ENCODE measurements at places on chromosomes 1 and 21. TPM values are rescaled to one million over a fixed set of nuclear protein-coding genes. Genes with fewer than 3 reads are reported as not detected.

DNA sequence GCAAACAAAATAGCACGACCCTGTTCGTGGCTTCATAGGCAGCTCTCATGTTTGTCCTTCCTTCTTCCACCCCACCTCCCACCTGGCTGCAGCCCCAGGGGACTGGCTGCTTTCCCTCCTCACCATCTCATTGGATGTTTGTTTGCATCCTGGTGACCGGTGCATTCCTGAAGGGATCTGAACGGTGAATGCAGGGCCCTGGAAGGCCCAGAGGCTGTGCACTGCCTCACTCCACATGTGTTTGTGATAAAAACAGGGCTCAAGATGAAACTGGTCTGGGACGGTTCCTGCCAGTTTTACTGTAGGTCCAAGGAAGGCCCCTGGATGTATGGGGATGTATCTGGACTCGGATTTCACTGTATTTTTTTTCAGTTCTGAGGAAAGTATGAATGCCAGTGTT lies 42.8 kb downstream of the CNN3 start:
- peak overlapping the region; percentile 74 for H3K27ac ChIP-seq
- H3K27me3 ChIP-seq: no peaks in the 10 kb centered on the region
- H3K4me3 ChIP-seq: no peak overlapping the region
- DNase-seq: peak; percentile 86

DNA sequence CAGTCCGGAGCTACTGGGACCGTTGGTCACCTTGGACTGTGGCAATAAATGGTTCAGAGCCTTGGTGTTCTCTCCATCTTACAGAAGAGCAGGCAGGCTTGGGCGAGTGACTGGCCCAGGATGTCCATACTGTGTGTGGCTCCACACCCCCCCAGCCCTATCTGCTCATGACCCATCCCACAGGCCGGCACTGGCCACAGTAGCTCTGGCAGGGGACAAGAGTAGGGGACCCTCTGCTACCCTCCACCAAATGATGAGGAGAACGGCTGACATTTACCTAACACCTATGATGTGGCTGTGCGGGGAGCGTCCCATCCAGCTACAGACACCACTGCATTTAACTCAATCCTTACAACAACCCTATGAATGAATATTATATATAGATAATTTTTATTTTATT lies 13.3 kb downstream of the LDLRAD2 start:
- H3K36me3 ChIP-seq: peaks cover 9% of the 10 kb centered on the region
- DNase-seq: no peak
- no peak overlapping the region for H3K4me3 ChIP-seq
- H3K27ac ChIP-seq: no peak overlapping the region
- H3K27me3 ChIP-seq: no peaks in the 10 kb centered on the region

DNA sequence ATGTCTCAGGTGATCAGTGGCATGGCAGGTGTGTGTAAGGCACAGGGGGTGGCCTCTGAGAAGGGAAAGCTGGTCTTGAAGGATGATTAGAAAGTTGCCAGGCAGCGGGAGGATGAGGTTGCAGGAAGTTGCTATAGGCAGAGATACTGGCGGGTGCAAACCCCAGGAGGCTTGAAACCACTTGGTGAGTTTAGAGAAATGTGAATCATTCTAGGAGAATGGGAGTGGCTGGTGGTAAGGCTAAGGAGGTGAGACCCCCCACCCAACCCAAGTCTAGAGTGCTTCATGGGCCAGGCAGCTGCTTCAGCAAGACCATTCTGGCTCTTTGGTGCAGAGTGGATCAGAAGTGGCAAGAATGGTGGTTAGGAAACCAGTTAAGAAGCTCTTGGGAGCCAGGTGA lies 9.0 kb downstream of the SH2D2A start:
- H3K4me1 ChIP-seq: no peaks in the 10 kb centered on the region
- H3K36me3 ChIP-seq: no peaks in the 10 kb centered on the region
- no peak overlapping the region for H3K4me3 ChIP-seq
- no peaks in the 10 kb centered on the region for H3K27me3 ChIP-seq
- no peak for DNase-seq
- no peak overlapping the region for H3K27ac ChIP-seq

- H3K27me3 ChIP-seq: no peaks in the 10 kb centered on the region
- no peaks in the 10 kb centered on the region for H3K36me3 ChIP-seq
- H3K4me1 ChIP-seq: no peaks in the 10 kb centered on the region
- no peak overlapping the region for H3K4me3 ChIP-seq
Measured at GRCh38 chr21:40516335-40516734, 330.6 kb downstream of the DSCAM start.

DNA sequence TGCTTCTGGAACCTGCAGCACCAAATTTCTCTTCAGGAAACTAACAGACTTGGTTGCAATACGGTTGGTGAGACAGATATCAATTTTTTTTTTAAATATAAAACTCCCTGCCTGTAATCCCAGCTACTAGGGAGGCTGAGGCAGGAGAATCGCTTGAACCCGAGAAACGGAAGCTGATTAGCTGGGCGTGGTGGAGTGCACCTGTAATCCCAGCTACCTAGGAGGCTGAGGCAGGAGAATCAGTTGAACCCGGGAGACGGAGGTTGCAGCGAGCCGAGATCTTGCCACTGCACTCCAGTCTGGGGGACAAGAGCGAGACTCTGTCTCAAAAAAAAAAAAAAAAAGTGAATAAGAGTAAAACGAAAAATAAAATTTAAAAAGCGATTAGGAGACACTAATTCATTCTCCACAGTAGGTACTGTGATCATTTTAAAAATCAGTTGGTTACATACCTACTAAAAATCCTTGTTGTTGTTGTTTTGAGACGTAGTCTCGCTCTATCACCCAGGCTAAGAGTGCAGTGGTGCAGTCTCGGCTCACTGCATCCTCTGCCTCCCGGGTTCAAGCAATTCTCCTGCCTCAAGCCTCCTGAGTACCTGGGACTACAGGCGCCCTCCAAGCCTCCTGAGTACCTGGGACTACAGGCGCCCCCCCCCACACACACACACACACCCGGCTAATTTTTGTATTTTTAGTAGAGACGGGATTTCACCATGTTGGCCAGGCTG lies 796 bp upstream of the RBM8A start:
- DNase-seq: no peak
- peaks cover 3% of the 10 kb centered on the region for H3K4me1 ChIP-seq
- peaks cover 6% of the 10 kb centered on the region for H3K36me3 ChIP-seq
- H3K27me3 ChIP-seq: no peaks in the 10 kb centered on the region
- H3K27ac ChIP-seq: peak overlapping the region; percentile 99

DNA sequence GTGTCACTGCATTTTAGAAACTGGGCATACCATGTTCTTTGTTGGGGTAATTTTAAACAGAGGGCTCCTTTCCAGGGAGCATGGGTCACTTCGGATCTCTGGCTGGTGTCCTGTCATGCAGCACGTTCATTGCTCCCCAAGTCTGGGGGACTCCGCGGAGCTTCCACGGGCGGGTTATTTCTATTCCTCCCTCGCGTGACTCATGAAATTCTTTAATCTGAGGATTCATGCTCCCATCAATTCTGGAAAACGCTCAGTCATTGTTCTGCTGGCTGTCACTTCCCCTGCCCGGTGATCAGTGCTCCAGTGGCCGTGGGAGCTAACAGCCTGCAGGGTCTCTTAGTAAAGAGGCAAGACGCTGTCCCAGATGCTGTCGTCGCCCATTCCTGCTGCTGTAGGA lies 28.1 kb downstream of the CFAP74 start:
- H3K36me3 ChIP-seq: no peaks in the 10 kb centered on the region
- H3K4me3 ChIP-seq: no peak overlapping the region
- DNase-seq: no peak
- no peaks in the 10 kb centered on the region for H3K4me1 ChIP-seq
- H3K27me3 ChIP-seq: no peaks in the 10 kb centered on the region
- H3K27ac ChIP-seq: no peak overlapping the region

GRCh38 chr1:171265686-171266085 lies 17.4 kb downstream of the FMO1 start:
- no peak overlapping the region for H3K4me3 ChIP-seq
- H3K4me1 ChIP-seq: no peaks in the 10 kb centered on the region
- DNase-seq: no peak
- H3K27me3 ChIP-seq: no peaks in the 10 kb centered on the region
- H3K36me3 ChIP-seq: no peaks in the 10 kb centered on the region

GRCh38 chr1:16443975-16444770 lies 3.6 kb downstream of the NECAP2 start:
- DNase-seq: no peak
- H3K27ac ChIP-seq: no peak overlapping the region
- no peak overlapping the region for H3K4me3 ChIP-seq
- no peaks in the 10 kb centered on the region for H3K27me3 ChIP-seq
- no peaks in the 10 kb centered on the region for H3K4me1 ChIP-seq

DNA sequence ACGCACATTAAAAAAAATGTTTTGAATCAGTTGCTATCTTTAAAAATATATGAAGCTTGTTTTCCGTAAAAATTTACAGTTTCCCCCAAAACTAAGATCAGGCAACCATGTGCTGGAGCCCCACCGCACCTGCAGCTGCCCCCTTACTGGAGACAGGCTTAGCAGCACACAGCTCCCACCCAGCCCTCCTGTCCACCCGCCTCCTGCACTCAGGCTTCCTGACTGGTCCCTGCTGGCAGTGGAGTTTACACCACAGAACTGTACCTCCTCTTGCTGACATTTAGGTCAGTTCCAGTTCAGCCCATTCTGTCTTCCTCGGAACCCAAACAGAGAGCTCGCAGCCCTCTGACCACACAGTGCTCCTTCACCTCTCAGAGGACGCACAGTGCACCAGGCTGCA lies 2.1 kb downstream of the GPR161 start:
- no peaks in the 10 kb centered on the region for H3K27me3 ChIP-seq
- H3K36me3 ChIP-seq: no peaks in the 10 kb centered on the region
- no peak overlapping the region for H3K4me3 ChIP-seq
- no peak overlapping the region for H3K27ac ChIP-seq
- peaks cover 5% of the 10 kb centered on the region for H3K4me1 ChIP-seq

DNA sequence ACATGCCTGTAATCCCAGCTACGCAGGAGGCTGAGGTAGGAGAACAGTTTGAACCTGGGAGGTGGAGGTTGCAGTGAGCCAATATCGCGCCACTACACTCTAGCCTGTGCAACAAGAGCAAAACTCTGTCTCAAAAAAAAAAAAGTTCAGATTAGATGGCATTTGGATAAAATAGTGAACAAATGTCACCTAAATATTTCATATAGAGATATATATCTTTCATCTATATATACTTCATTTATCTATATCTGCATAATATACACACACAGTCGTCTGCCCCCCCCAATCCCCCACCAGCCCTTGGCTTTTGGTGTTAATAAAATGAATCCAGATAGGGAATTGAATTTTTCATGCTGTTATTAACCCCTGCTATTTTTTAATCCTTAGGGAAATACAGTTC lies 5.0 kb downstream of the PPP1R15B start:
- peaks cover 3% of the 10 kb centered on the region for H3K4me1 ChIP-seq
- H3K4me3 ChIP-seq: peak overlapping the region; percentile 98
- no peaks in the 10 kb centered on the region for H3K27me3 ChIP-seq
- DNase-seq: no peak
- peaks cover 4% of the 10 kb centered on the region for H3K36me3 ChIP-seq
- no peak overlapping the region for H3K27ac ChIP-seq

GRCh38 chr1:11985851-11986250 lies 5.6 kb downstream of the MFN2 start:
- no peaks in the 10 kb centered on the region for H3K27me3 ChIP-seq
- DNase-seq: no peak
- no peak overlapping the region for H3K4me3 ChIP-seq
- H3K36me3 ChIP-seq: peaks cover 22% of the 10 kb centered on the region

- no peak for DNase-seq
- H3K36me3 ChIP-seq: no peaks in the 10 kb centered on the region
- H3K4me1 ChIP-seq: no peaks in the 10 kb centered on the region
- H3K27me3 ChIP-seq: no peaks in the 10 kb centered on the region
- H3K27ac ChIP-seq: no peak overlapping the region
Measured at GRCh38 chr1:226846786-226847185, 23.6 kb upstream of the PSEN2 start.

GRCh38 chr1:24364975-24365678 lies 46.0 kb downstream of the GRHL3 start:
- no peak overlapping the region for H3K4me3 ChIP-seq
- H3K4me1 ChIP-seq: no peaks in the 10 kb centered on the region
- no peak for DNase-seq
- H3K36me3 ChIP-seq: peaks cover 3% of the 10 kb centered on the region

- no peak overlapping the region for H3K4me3 ChIP-seq
- H3K27ac ChIP-seq: no peak overlapping the region
- peaks cover 9% of the 10 kb centered on the region for H3K36me3 ChIP-seq
- H3K4me1 ChIP-seq: no peaks in the 10 kb centered on the region
Measured at GRCh38 chr1:15650433-15650832, 33.2 kb downstream of the DDI2 start.

GRCh38 chr1:115428676-115429075 lies 90.6 kb upstream of the NGF start:
- H3K27me3 ChIP-seq: no peaks in the 10 kb centered on the region
- no peak for DNase-seq
- H3K4me3 ChIP-seq: no peak overlapping the region
- no peaks in the 10 kb centered on the region for H3K36me3 ChIP-seq
- peaks cover 2% of the 10 kb centered on the region for H3K4me1 ChIP-seq

DNA sequence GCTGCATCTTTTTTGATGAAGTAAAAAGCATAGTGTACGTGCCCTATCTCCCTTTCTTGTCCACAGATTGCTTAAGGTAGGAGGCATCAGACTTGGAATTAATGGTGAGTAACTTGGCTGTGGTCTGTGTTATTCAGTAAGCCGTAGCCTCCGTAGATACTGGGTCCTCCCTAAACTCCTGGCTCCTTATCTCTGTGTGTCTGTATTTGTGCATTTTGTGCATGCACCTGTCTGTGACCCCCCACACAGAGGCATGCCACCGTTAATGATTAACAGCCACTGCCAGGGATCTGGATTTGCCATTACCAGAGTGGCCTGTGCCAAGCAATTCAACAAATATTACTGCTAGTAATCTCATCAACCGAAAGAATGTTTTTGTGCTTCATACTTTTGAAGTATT lies 31.9 kb downstream of the MAP3K21 start:
- H3K4me1 ChIP-seq: peaks cover 7% of the 10 kb centered on the region
- H3K27ac ChIP-seq: peak overlapping the region; percentile 20
- no peaks in the 10 kb centered on the region for H3K27me3 ChIP-seq
- peak; percentile 80 for DNase-seq

DNA sequence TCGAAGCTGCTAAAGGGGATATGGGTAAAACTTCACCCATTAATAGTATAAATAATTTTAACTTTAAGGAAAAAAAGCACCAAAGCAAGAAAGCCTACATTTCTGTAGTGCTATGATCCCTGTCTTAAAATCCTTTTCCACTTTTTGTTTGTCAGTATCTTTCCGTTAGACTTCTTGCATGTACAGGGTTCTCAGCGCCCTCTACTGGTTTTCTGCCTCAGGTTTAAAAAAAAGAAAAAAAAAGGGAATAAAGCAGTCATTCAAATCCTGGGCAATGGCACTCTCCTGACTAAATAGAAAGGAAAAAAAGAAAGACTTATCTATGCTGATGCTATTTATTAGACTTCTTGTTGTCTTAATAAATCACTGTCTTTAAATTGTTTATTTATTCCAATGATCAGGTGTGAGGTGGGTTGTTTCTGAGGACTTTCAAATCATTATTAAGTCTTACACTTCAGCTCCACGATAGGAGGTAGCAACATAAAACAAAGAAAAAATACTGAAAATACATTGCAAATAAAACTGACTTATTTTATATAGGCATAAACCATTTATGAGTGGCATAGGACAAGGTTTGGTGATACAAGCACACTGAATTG lies 475.4 kb upstream of the NR5A2 start:
- no peak overlapping the region for H3K27ac ChIP-seq
- H3K4me1 ChIP-seq: no peaks in the 10 kb centered on the region
- no peak overlapping the region for H3K4me3 ChIP-seq

Gene OR2M3
- not detected for total RNA-seq

Gene ZNF593OS
- total RNA-seq: not detected

Gene BCAN
- 0.19 TPM for total RNA-seq

Gene PLA2G2D
- total RNA-seq: 1.1 TPM

Gene LCE1B
- not detected for total RNA-seq

Gene DCDC2B
- total RNA-seq: not detected

Gene ACTN2
- total RNA-seq: 0.60 TPM

Gene SELE
- total RNA-seq: 4.5 TPM

Gene PRELP
- total RNA-seq: 24.5 TPM

Data from kidney (tissue), 22 donors.